CD4-positive, alpha-beta memory T cell (primary cell): ENCODE measurements at places on chromosomes 2 and 18.
A peak's percentile ranks its signal among the peaks of the same experiment; 100 is the strongest.

- no peaks in the 10 kb centered on the region for H3K27me3 ChIP-seq
- DNase-seq: no peak
- peaks cover 25% of the 10 kb centered on the region for H3K4me1 ChIP-seq
- no peak overlapping the region for H3K27ac ChIP-seq
- no peak overlapping the region for H3K4me3 ChIP-seq
Observed at GRCh38 chr18:48819781-48820482, 130.8 kb downstream of the SMAD7 start.

- H3K4me3 ChIP-seq: peak overlapping the region; percentile 15
- peak overlapping the region; percentile 74 for H3K27ac ChIP-seq
- H3K27me3 ChIP-seq: no peaks in the 10 kb centered on the region
- no peak for DNase-seq
- H3K36me3 ChIP-seq: no peaks in the 10 kb centered on the region
Observed at GRCh38 chr2:105795575-105795934, 50.8 kb downstream of the NCK2 start.

DNA sequence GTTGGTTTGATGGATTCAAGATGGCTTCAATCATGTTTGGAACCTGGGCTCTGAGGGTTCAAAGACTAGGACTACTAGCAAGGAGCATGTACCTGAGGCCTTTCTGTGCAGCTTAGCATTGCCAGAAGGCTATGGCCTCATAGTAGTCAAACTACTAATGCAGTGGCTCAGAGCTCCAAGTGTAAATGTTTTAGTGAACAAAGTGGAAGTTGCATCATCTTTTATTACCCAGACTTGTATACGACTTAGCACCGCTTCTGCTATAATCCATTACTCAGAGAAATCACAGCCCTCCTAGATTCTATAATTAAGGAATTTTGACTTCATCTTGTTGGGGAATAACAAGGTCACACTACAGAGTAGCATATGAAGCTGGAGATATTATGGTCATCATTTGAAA, 210.5 kb downstream of the ERBB4 start:
- no peak for DNase-seq
- H3K27me3 ChIP-seq: no peaks in the 10 kb centered on the region
- H3K36me3 ChIP-seq: no peaks in the 10 kb centered on the region
- H3K4me3 ChIP-seq: no peak overlapping the region

DNA sequence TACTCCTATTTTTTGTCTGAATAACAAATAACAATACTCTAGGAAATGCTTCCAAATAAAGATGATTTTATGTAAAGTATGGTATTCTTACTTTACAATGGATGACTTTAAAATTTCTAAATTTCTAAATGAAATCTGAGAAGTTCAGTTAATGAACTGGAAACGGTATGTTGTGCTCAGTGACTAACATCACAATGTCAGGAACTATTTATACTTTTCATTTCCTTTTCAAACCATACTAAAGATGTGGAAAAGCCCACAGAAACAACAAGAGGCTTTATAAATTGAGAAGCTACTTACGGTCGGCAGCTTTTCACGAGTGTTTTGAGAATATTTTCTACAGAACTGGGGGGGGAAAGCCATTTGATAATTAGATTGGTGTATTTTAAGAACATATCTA, 31.1 kb downstream of the PSME4 start:
- no peak overlapping the region for H3K27ac ChIP-seq
- H3K27me3 ChIP-seq: no peaks in the 10 kb centered on the region
- no peak for DNase-seq
- H3K4me3 ChIP-seq: no peak overlapping the region
- peaks cover 9% of the 10 kb centered on the region for H3K36me3 ChIP-seq

GRCh38 chr2:239035997-239036731, 188.3 kb downstream of the TWIST2 start:
- H3K27me3 ChIP-seq: no peaks in the 10 kb centered on the region
- H3K4me1 ChIP-seq: no peaks in the 10 kb centered on the region
- H3K36me3 ChIP-seq: no peaks in the 10 kb centered on the region
- H3K4me3 ChIP-seq: no peak overlapping the region
- DNase-seq: no peak

- H3K36me3 ChIP-seq: no peaks in the 10 kb centered on the region
- no peaks in the 10 kb centered on the region for H3K27me3 ChIP-seq
- H3K4me3 ChIP-seq: no peak overlapping the region
Observed at GRCh38 chr2:233498126-233498525, 68.5 kb downstream of the USP40 start.

DNA sequence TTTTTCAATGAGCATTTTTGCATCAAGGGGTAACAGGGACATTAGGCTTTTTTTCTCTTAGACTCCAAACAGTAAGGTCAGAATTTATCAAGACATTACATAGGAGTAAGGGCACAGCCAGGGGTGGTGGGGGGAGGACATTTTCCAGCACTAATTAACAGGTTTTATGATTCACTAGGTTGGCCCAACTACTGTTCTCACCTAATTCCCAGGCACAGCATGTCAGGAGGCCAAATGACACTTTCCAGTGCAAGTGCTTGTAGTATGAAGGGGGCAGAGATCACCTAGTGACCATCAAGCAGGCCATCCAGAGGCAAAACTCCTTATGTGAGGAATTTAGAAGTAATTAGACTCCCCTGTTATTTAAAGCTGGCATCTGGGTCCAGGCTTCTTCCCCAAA, 3.9 kb upstream of the MBD2 start:
- no peak overlapping the region for H3K27ac ChIP-seq
- no peak overlapping the region for H3K4me3 ChIP-seq
- no peaks in the 10 kb centered on the region for H3K27me3 ChIP-seq

DNA sequence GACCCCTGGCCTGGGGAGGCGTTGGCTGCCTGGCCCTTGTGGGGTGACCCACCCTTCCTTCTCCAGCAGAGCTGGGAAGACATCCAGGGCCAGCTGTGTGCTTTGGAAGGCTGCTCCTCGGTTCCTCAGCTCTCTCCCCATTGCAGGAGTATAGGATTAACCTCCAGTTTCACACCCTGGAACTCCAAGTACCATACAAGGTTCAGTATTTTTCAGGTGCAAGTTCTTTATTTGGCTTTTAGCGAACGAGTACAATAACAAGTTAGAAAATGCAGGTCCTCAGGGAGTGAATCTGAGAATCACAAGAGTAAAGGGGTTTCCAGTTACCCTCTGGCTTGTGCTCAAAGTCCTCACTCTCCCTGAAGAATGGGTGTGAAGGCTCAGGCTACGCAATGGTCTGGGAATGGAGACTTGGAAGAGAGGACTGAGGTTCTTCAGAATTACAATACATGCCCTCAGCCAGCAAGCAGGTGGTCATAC, 101.2 kb downstream of the APOB start:
- H3K27ac ChIP-seq: no peak overlapping the region
- no peaks in the 10 kb centered on the region for H3K27me3 ChIP-seq
- no peaks in the 10 kb centered on the region for H3K36me3 ChIP-seq
- no peak for DNase-seq

DNA sequence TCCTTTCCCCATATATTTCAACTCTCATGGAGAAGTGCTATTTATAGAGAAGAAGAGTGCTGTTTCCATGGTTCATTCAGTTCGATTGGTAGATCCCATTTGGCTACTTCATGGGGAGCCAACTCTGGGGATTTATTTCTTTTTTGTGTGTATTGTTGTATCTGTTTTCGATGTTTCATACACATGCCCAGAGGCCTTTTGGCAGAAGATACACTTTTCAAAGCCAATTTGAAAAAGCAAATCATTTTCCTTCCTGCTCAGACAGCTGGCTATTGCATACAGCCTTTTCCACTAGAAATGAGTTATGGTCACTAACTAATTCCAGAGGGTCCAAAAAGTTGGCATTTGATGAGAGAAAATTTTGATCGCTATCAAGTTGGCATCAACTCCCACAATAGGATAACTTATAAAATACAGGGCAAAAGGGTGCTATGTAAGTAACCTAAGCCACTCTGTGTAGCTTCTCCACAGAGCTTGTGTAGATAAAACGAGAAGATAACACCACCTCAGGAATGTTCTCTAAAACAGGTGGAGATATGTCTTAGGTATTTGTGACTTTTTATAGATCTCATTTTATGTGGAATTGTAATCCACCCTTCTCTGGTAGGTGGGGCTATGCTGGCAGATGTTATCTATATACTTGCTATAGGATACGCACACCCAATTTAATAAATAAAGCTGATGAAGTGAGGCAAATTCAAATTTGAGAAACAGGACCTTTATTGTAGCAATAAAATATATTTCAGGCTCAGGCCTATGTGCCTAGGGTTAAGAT, 798.5 kb downstream of the SATB2 start:
- H3K27ac ChIP-seq: no peak overlapping the region
- H3K4me3 ChIP-seq: no peak overlapping the region
- no peak for DNase-seq
- no peaks in the 10 kb centered on the region for H3K36me3 ChIP-seq

- H3K27ac ChIP-seq: no peak overlapping the region
- no peak overlapping the region for H3K4me3 ChIP-seq
Observed at GRCh38 chr2:159124931-159125467, 156.6 kb downstream of the TANC1 start.

GRCh38 chr2:206981086-206981674, 41.9 kb downstream of the CPO start:
- DNase-seq: no peak
- H3K27me3 ChIP-seq: no peaks in the 10 kb centered on the region
- no peak overlapping the region for H3K4me3 ChIP-seq
- H3K4me1 ChIP-seq: no peaks in the 10 kb centered on the region
- no peaks in the 10 kb centered on the region for H3K36me3 ChIP-seq

GRCh38 chr18:50194631-50195532, at the start of gene MYO5B:
Gene MYO5B, minus strand, starts transcription at chr18:50195147. Its CDS starts 354 bp downstream, at chr18:50194793.
- peaks cover 12% of the 10 kb centered on the region for H3K4me1 ChIP-seq
- H3K27ac ChIP-seq: no peak within 1 kb of the TSS
- no peak within 1 kb of the TSS for H3K4me3 ChIP-seq
- H3K27me3 ChIP-seq: peaks cover 22% of the 10 kb centered on the region
- DNase-seq: peak; percentile 39

DNA sequence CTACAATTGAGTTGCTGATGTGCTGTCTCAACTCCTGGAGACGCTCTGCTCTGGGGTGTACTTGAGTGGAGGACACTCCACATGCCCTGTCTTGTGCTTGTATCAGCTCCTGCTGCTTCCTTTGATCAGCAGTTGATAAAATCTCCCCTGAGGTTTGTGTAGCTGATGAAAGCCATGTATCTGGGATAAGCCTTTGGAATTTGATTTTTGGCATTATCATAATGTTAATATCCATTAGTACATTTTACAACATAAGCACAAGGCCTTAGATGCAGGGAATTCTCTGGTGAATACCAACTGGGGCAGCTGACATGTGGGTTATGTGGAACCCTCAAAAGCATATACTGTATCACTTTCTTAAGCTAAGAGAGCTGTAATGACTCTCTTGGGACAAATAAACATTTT, 222.7 kb upstream of the ITGA4 start:
- no peak overlapping the region for H3K27ac ChIP-seq
- H3K27me3 ChIP-seq: no peaks in the 10 kb centered on the region
- H3K4me1 ChIP-seq: peaks cover 13% of the 10 kb centered on the region
- DNase-seq: no peak
- no peak overlapping the region for H3K4me3 ChIP-seq

- DNase-seq: no peak
- no peaks in the 10 kb centered on the region for H3K4me1 ChIP-seq
- H3K27ac ChIP-seq: no peak overlapping the region
- H3K36me3 ChIP-seq: no peaks in the 10 kb centered on the region
- no peaks in the 10 kb centered on the region for H3K27me3 ChIP-seq
Observed at GRCh38 chr2:202147775-202148174, 74.7 kb downstream of the KIAA2012 start.

DNA sequence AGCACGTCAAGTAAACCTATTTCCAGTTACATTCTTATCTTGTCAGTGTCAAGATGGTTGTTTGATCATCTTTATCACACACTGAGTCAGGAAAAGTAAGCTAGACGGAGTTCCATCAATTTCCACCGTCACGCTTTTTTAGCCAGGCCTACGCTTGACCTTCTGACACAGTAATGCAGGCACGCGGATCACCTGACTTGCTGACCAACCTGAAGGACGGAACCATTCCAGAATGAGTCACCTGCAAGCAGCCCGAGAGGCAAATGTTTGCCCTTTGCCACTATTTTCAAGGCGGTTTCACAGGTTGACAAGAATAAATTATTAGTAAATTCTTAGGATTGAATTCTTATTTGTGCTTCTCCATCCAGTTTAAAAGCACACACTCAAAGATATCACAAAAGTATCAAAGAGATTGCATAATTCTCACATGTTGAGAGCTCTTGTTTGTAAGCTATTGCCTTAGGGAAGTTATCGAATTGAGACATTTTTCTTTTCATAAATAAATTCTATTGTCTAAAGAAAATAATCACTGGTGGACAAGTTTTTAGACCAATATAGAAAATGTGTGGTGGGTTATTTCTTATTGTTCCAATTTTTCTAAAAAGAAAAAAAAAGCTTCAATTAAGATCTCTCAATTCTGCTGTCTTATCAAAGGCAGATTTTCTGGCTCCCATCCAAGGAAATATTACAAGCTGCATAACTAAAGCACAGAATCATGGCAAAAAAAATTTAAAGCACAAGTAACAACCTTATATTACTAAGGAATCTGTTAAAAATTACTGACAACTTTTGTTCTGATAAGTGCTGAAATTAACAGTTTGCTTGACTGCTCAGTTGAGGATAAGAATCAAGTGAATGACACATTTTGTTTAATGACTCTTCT, 31.9 kb downstream of the UXS1 start:
- H3K36me3 ChIP-seq: no peaks in the 10 kb centered on the region
- H3K4me3 ChIP-seq: no peak overlapping the region
- peak overlapping the region; percentile 80 for H3K27ac ChIP-seq
- DNase-seq: no peak
- no peaks in the 10 kb centered on the region for H3K27me3 ChIP-seq

DNA sequence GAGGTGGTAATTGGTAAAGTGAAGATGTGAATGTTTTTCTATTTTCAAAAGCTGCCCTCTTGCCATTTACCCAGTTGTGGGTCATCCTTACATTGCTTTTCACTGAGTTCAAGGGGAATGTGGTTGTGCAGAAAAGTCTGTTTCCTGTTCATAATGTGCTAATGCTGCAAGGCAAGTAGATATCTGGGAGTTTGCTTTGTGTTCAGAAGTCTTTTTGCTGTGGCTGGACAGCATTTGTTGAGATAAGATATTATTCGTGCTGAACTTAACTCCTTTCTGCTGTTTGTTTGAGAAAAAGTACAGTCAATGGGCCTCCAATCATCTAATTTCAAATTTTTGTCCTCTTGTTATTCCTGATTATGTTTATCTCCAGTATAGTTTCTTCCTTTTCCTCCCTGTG, 263.2 kb downstream of the LTBP1 start:
- no peak overlapping the region for H3K4me3 ChIP-seq
- no peak for DNase-seq
- no peaks in the 10 kb centered on the region for H3K4me1 ChIP-seq
- no peak overlapping the region for H3K27ac ChIP-seq

DNA sequence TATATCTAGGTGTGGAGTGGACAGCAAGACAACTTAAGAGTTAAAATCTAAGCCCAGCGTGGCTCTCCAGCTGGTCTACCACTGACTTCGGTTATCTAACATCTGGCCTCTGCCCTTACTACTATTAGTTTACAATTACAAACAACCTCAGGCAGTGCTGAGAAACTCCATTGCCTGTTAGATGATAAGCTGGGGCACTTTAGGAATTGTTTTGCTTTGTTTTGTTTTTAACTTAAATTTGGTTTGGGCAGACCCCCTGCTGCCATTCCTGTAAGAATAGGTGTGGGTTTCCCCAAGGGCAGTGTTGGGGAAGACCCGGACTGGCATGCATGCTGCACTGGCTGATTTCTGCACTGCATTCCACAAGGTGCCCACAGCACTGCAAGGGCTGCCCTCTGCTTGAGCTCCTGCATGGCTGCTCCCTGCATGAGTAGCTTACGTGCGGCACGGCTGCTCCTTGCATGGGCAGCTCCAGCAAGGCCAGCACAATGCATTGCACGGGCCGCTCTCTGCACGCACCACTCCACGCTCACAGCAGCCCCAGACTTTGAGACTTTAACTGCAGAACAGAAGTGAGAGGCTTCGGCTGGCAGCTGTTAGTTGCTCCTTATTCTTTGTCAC, 74.2 kb upstream of the SERTAD2 start:
- no peak overlapping the region for H3K27ac ChIP-seq
- H3K36me3 ChIP-seq: no peaks in the 10 kb centered on the region
- no peak for DNase-seq
- peak overlapping the region; percentile 39 for H3K4me3 ChIP-seq
